ENCODE measurements at places on chromosomes 4 and X.

GRCh38 chr4:174808119-174808518, 20.9 kb downstream of the GLRA3 start:
- DNase-seq, result no peak

GRCh38 chr4:145743641-145744040, 63.7 kb downstream of the C4orf51 start:
- DNase-seq, result no peak

DNA sequence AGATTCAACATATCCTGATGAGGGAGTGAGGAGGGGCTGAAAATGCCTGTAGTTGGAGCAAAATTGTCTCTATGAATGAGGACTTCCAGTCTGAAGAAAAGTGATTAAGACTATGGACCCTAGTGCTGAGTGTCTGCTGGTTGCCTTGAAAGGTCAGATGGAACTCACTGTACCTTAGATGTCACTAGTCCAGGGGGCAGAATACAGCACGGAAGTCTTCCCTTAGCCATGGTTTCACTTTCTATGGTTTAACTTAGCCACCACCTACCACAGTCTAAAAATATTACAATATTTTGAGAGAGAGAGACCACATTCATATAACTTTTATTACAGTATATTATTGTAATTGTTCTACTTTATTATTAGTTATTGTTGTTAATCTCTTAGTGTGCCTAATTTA, 223.1 kb downstream of the FMR1NB start:
- DNase-seq, result no peak

- no peak for DNase-seq
Observed at GRCh38 chr4:138426786-138427185, 184.6 kb upstream of the SLC7A11 start.

- DNase-seq, result no peak
Observed at GRCh38 chrX:7139202-7140081, 8.1 kb upstream of the STS start.

GRCh38 chr4:169009286-169010124, 550 bp downstream of the CBR4 start:
- peak; percentile 60 for DNase-seq

Data from SHP77 treated with DMSO at 0.1 percent for 48 hours (cell line).